ENCODE measurements at places on chromosomes 2 and 18. TPM values are rescaled to one million over a fixed set of nuclear protein-coding genes. Genes with fewer than 3 reads are reported as not detected.

DNA sequence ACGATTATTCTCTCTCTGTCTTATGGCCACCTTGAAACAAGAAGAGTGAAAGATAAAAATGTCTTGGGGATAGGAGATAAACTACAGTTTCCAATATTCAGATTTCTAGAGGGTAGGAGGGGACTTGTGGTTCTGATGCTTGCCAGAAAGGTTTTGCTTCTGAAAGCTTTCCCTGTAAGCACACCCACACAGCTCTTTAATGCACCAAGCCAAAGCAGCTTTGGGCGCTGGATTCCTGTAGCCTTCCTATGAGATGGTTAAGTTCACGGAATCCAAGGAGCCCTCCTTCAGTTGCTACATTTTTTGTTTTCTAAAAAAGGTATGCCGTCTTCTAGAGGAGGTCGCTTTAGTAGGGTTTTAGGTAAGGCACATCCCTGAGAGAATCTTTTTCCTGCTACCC is 4.9 kb downstream of the LRRTM1 start:
- no peaks in the 10 kb centered on the region for H3K36me3 ChIP-seq
- H3K4me1 ChIP-seq = peaks cover 11% of the 10 kb centered on the region
- no peak overlapping the region for H3K4me3 ChIP-seq
- H3K27me3 ChIP-seq = peaks cover 25% of the 10 kb centered on the region

- H3K4me3 ChIP-seq = no peak overlapping the region
- no peaks in the 10 kb centered on the region for H3K27me3 ChIP-seq
- H3K27ac ChIP-seq = no peak overlapping the region
- DNase-seq = peak; percentile 22
- no peaks in the 10 kb centered on the region for H3K36me3 ChIP-seq
- H3K4me1 ChIP-seq = no peaks in the 10 kb centered on the region
These were observed 83.5 kb downstream of the HRH4 start for GRCh38 chr18:24543795-24544498.

DNA sequence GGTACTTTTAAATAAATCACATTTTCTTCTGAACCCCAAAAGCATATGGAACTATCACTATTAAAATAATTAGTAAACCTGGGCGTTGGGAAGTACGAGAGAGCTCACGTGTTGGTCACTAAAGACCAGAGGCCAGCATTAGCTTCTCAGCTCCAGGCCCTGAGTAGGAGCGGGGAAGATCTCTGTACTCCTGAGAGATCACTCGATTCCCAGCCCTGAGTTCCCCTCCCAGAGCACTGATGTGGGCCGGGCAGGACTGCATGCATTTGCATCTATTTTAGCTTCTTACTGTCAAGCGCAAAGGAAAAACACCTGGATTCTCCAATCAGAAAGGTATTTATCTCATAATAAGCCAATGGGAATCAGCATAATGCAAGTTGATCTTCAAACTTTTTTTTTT is 6.2 kb downstream of the PXDN start:
- no peak overlapping the region for H3K27ac ChIP-seq
- peaks cover 32% of the 10 kb centered on the region for H3K4me1 ChIP-seq
- DNase-seq = no peak

DNA sequence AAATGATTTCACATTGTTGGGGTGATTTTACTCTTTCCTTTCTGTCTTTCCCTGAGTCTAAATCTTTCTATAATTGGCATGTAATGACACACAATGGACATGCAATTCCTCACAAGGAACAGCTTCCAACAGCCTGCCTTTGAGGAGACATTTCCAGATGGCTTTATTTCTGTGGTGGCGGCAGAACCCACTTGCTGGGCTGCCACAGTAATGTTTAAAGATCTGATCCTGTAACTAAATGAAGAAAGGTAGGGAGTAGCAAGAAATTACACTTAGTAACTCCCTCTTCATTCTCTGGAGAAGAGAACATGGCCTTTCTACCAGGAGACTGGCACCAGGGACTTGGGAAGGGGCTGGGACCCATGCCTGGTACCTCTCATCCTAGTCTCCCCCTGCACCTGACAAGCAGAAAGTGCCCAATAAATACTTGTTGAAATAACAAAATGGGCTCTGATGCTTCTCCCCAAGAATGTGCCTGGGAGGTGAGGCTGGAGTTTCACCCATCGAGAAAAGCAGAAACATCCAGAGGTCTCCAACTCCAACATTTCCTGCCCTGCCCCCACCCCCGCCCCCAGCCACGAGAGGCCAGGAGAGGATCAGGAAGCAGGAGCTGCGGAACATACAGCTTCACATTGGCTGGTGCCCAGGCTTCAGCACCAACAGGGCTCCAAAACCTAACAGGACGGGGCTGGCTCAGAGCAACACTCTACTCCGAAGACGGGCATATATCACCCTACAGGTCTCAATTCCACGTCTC is 92.1 kb downstream of the PXDN start:
- H3K27me3 ChIP-seq = peaks cover 17% of the 10 kb centered on the region
- peaks cover 22% of the 10 kb centered on the region for H3K4me1 ChIP-seq

DNA sequence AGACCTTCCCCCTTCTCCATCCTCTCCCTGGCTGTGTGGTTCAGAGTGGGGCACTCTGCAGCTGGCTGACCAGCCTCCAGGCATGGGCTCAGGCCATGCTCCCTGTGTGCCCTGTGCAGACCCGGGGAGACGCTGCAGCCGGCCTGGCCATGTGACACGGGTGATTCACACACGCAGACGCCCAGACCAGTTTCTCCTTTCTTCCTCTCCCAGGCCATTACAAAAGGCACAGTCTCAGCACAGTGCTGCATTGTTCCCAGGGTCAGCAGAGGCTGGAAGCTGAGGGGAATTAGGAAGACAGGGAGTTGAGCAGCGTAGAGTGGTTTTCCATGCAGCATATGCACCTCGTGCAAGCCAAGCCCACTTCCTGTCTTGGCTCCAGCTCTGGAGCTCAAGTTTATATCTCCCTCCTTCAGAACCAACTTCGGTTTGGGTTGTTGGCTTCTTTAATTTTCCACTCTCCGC is 288.5 kb downstream of the TNS1 start:
- H3K27ac ChIP-seq = no peak overlapping the region
- no peaks in the 10 kb centered on the region for H3K36me3 ChIP-seq
- no peak overlapping the region for H3K4me3 ChIP-seq

- no peak overlapping the region for H3K4me3 ChIP-seq
- H3K27ac ChIP-seq = no peak overlapping the region
- peaks cover 4% of the 10 kb centered on the region for H3K27me3 ChIP-seq
These were observed 276.4 kb upstream of the HS6ST1 start for GRCh38 chr2:128594953-128595677.

IGFBP5 gene
- total RNA-seq = 7.2 TPM

MCFD2 gene
- total RNA-seq = 121 TPM

GYPC gene
- 154 TPM for total RNA-seq

EFEMP1 gene
- total RNA-seq = 2.3 TPM

Measured in endothelial cell (in vitro differentiated cells).